Bronchial epithelial cell (primary cell): ENCODE measurements at places on chromosomes 11 and 22. TPM values are rescaled to one million over a fixed set of nuclear protein-coding genes. Genes with fewer than 3 reads are reported as not detected.

TUBA8 gene
- total RNA-seq: 0.13 and 0.26 TPM in 2 replicates

MPZL2 gene
- total RNA-seq: 38.7 and 79.2 TPM in 2 replicates

ALDH3B1 gene
- 4.6 and 6.1 TPM in 2 replicates for total RNA-seq

- no peak for DNase-seq
Observed at GRCh38 chr11:24900960-24901549, 404.2 kb downstream of the LUZP2 start.

- DNase-seq: peak; percentile 18
Observed at GRCh38 chr11:65500387-65501185, 1.7 kb downstream of the MALAT1 start.

GRCh38 chr11:39374963-39375698 is 2084.3 kb downstream of the LRRC4C start:
- peak; percentile 16 for DNase-seq

DNA sequence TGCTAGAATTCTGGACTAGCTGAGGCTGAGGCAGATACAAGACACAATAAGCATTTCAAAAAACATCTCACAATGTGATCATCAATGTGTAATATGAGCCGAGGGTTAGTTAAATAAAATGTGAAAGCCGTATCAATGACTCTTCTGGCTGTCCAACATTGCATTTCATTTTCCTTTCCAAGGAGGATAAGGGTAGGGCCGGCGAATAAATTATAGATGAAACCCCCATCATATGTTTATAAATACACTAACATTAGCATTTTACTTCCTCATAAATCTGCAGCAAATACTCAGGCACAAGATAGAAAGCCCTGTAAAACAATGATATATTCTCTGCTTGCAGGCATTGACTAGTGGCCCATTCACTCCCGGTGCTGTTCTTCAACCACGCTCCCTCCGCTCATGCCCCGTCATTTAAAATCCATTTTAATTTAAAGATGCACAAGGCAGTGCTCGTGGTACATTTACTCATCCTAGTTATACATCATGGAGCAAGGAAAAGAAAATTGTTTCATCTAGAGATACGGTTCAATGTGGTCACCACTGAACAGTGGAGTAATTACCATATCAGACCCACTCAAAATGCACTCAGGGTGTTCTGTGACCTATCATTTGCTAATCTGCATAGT is 59.9 kb upstream of the RCN1 start:
- DNase-seq: no peak
